Hair follicle dermal papilla cell (primary cell): ENCODE measurements at places on chromosomes 12 and 14. TPM values are rescaled to one million over a fixed set of nuclear protein-coding genes. Genes with fewer than 3 reads are reported as not detected.

Gene LRP6
- 23.1 and 39.3 TPM in 2 replicates for total RNA-seq

Gene KIF26A
- total RNA-seq, result 0.24 and 1.5 TPM in 2 replicates

Gene LALBA
- total RNA-seq, result 0.24 TPM in 1 of 2 replicates, not detected in the other

Gene KRT3
- total RNA-seq, result not detected in 2 replicates

Gene PDE3A
- 25.4 and 32.3 TPM in 2 replicates for total RNA-seq

Gene FAM90A1
- total RNA-seq, result 0.12 and 0.16 TPM in 2 replicates

Gene TAMALIN
- 12.5 and 15.1 TPM in 2 replicates for total RNA-seq

Gene SLCO1C1
- total RNA-seq, result 0.24 and 0.49 TPM in 2 replicates

Gene ASCL1
- not detected in 2 replicates for total RNA-seq

Gene FOXA1
- under 0.01 and 0.24 TPM in 2 replicates for total RNA-seq

Gene PTHLH
- total RNA-seq, result 0.12 and 0.81 TPM in 2 replicates

Gene RPL10L
- total RNA-seq, result not detected in 2 replicates

Gene LACRT
- total RNA-seq, result not detected in 2 replicates

Gene DDN
- 0.12 and 0.16 TPM in 2 replicates for total RNA-seq

Gene LTBP2
- 308 and 309 TPM in 2 replicates for total RNA-seq

Gene CMA1
- not detected in 2 replicates for total RNA-seq

Gene BMAL2
- total RNA-seq, result 7.3 and 10.3 TPM in 2 replicates

Gene KLRB1
- not detected in 2 replicates for total RNA-seq

Gene CFL2
- total RNA-seq, result 170 and 185 TPM in 2 replicates

Gene LRRC10
- not detected in 2 replicates for total RNA-seq

Gene SYT10
- not detected in 2 replicates for total RNA-seq

Gene SOAT2
- total RNA-seq, result 0.49 TPM in 1 of 2 replicates, not detected in the other

Gene CCDC175
- total RNA-seq, result not detected in 2 replicates

Gene FAM181A
- not detected in 2 replicates for total RNA-seq

Gene GPR132
- 0.16 TPM in 1 of 2 replicates, not detected in the other for total RNA-seq

Gene ANKRD33
- total RNA-seq, result not detected in 2 replicates

Gene SLCO1B3
- not detected in 2 replicates for total RNA-seq

Gene RERGL
- not detected in 2 replicates for total RNA-seq

Gene E2F7
- total RNA-seq, result 0.49 and 0.97 TPM in 2 replicates

Gene GON7
- total RNA-seq, result 6.8 and 8.4 TPM in 2 replicates

Gene TSPAN9
- total RNA-seq, result 48.3 and 58.9 TPM in 2 replicates

Gene OAS1
- total RNA-seq, result 10.6 and 16.9 TPM in 2 replicates

Gene SMCO2
- total RNA-seq, result not detected in 2 replicates

Gene MMP19
- total RNA-seq, result 15.4 and 16.1 TPM in 2 replicates

Gene TDRD9
- 1.3 and 2.3 TPM in 2 replicates for total RNA-seq

Gene AQP6
- not detected in 2 replicates for total RNA-seq

Gene ASIC1
- 1.6 and 1.9 TPM in 2 replicates for total RNA-seq

Gene TAS2R46
- total RNA-seq, result 2.2 and 6.8 TPM in 2 replicates

Gene RAB3IP
- 5.5 and 5.6 TPM in 2 replicates for total RNA-seq

Gene CDK17
- 94.2 and 122 TPM in 2 replicates for total RNA-seq
